Ovary (tissue), 10 donors: ENCODE measurements at places on chromosomes 12 and 14.

DNA sequence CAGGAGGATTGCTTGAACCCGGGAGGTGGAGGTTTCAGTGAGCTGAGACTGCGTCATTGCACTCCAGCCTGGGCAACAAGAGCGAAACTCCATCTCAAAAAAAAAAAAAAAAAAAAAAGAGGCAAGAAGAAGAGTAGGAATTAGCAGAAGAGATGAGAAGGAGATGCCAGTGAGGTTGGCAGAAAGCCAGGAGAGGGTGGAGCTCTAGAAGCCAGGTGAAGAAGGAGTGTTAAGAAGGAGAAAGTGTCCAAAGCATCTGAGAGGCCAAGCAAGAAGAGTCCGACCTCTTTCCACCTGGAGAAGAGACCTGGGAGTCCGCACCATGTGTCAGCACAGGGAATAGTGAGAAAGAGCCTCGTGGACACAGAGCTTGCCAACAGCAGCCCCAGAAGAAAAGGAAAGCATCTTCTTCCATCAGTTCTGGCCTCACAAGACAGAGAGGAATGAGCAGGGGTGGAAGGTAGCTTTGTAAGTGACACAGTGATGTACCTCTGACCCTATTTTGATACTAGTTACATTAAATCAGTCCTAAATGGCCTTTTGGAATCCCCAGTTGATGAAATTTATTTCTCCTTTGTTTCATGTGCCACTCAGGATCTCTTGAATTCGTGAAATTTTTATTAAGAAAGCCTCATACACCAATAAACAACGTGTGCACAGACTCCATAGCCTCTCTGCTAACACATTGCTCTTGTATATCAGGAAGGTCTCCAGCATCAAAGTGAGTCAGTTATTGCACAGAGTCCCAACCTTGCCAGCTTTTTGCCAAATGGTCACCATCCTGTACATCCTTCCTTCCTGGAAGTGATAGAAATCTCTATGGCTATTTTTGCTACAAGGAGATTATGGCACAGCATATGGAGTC is 70.6 kb downstream of the SAMD4A start:
- no peak for DNase-seq

DNA sequence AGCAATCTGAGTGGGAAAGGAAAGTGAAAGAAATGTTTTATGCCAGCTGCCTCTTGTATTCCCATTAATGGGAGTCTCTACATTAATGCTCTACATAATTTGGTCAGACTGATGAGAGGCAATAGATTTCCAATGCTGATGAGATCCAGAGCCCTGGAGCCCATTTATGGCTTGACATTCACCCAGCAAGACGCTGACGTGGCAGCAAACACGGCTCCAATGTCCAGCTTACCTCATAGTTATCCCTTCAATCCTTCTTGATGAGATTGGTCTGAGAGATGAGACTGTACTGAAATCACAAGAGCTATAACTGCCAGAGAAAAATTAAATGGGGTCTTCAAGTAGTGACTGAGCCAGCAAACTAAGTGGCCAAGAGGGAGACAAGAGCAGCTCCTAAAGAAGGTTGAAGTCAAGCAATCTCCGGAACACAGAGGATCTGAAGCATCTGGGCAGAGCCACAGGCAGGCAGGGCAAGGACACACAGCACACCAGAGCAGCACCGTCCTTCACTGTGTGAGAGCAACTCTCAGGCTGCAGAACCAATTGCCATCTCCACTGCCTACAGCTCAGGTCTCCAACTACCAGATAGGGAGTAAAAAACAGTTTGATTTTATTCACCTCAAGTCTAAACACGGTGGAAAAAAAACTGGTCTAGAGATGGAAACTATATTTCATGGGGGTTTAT is 7.3 kb upstream of the MYO1A start:
- DNase-seq: no peak

DNA sequence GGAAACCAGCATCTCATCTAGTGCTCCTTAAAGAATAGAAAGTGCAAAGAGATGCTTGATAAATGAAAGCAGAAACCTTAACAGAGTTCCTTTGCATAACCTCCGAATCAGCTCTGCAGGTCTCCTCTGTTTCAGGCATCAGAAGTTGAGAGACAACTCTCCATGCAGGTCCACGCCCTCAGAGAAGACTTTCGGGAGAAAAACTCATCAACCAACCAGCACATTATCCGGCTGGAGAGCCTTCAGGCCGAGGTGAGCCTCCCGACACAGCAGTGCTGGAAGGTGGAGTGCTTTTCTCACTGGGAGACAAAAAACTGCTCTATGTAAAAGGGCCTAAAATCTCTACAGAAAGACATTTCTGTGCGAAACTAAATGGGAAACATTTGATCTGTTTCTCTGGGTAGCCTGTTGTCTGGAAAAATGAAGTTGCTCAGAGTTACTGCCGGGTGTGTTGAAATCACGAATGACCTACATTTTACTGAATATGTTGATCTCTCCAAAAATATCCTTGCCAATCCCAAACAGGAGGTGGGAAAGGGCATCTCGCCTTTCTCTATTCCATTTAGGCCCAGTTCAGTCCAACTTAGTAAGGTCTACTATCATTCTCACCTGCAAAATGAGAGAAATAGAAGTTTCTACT is 54.9 kb downstream of the RAB35 start:
- DNase-seq: no peak

- DNase-seq: no peak
These were observed 3.8 kb upstream of the GZMH start for GRCh38 chr14:24613241-24613640.

GRCh38 chr12:108772891-108773797 is 41.8 kb upstream of the CORO1C start:
- DNase-seq: no peak

DNA sequence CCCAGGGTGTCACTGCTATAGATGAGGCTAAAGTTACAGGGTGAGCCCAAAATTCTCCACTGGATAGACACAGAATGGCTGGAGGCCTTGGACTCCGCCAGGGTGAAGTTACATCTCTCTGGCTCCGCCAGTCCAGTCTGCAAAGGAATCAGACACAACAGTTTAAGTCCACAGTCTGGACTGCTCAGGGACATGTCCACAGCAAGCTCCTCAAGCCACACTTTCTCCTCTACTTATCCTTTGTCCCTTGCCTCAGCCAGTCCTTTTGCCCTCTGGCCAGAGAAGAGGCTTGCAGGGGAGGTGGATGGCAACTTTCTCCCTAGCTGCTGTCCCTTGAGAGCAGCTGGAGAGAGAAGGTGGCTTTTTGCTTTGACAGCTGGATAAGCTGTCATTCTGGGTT is 28.0 kb downstream of the PTPRB start:
- no peak for DNase-seq

GRCh38 chr14:60309867-60310552 is 61.0 kb downstream of the PPM1A start:
- DNase-seq: no peak

DNA sequence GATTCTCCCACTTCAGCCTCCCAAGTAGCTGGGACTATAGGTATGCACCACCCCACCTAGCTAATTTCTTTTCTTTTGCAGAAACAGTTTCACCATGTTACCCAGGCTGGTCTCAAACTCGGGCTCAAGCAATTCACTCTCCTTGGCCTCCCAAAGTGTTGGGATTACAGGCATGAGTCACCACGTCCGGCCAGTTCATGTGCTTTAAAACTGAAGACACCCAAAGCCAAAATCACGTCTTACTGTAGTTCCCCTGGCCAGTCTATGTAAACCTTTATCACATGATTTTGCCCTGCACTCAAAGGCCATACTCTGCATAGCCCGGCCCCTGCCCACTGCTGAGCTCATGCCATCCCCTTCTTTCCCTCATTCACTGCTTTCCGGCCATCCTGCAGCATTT is 4.5 kb downstream of the ALKBH2 start:
- no peak for DNase-seq

- no peak for DNase-seq
These were observed 13.9 kb downstream of the BAZ2A start for GRCh38 chr12:56616244-56616643.

DNA sequence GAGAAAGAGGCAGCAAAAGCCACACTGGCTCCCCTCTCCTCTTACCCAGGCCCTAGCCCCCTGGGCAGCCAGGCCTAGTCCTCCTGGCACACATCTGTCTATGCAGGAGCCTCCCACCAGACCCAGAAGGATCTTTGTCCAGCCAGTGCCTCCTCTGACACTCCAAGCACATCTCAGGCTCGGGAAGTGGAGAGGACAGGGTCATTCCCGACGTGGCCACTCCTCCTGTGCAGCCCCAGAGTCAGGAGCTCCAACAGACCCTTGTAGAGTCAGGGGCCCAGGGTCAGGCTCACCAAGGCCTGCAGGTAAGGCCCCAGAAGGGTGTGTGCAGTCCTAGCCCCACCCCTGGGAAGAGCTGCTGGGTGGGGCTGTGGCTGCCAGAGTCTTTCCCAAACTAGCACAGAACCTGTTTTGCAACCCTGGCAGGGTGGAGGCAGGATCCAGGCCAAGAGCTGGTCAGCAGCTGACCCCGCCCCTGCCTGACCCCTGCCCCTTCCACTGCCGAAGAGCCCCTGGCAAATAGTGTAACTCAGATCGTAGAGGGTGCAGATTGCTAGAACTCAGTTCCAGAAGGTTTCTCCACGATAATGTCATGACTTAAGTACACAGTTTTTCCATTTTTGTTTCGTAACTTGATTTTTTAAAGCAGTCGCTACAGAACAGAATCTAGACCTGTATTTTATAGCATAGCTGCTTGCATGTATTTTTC is 26.6 kb upstream of the PNMA1 start:
- DNase-seq: peak; percentile 86

DNA sequence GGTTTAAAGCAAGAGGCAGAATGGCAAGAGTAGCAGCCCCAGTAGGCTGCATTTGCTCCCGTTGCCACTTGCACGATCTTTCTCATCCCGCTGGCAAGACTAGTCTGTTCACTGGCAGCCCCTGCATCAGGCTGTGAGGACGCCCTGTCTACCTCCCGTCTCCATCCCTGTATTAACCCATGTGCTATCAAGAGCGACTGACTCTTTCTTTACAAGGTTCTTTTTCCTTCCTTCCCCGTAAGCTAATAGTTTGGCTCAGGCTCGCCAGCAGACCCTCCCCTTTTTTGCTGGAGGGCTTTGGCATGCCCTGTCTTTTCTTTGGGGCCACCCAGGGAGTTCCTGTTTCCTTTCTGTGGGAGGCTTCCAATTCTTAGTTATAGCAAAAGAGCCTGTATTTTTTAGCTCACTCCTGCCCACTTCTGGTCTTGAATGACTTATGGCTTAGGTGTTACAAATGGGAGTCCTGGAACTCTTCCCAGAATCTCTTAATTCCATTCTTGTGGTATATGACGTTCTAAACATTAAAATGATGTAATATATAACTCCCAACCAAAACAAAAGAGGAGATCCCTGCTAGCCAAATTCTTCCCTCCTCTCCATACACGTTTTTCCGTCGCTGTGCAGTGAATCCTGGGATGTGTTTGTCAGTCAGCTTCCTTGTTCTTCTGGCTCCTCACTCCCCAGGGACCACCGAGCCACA is 149.0 kb downstream of the PRKCH start:
- DNase-seq: no peak

GRCh38 chr14:55131370-55132137 is 2.5 kb downstream of the LGALS3 start:
- no peak for DNase-seq
